ENCODE measurements at places on chromosomes 4 and X.
A peak's percentile ranks its signal among the peaks of the same experiment; 100 is the strongest.

GRCh38 chr4:61204353-61205060, 4.4 kb downstream of the ADGRL3 start:
- DNase-seq, result no peak

DNA sequence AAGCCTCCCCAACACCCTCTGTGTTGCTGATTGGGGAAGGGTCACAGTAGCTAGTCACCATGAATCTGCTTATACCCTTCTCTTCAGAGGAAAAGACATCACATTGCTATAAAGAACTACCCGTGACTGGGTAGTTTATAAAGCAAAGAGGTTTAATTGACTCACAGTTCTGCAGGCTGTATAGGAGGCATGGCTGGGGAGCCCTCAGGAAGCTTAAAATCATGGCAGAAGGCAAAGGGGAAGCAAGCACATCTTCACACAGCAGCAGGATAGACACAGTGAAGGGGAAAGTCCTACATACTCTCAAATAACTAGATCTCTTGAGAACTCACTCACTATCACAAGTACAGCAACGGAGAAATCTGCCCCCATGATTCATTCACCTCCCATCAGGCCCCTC, 229.4 kb upstream of the FTHL17 start:
- DNase-seq, result no peak

DNA sequence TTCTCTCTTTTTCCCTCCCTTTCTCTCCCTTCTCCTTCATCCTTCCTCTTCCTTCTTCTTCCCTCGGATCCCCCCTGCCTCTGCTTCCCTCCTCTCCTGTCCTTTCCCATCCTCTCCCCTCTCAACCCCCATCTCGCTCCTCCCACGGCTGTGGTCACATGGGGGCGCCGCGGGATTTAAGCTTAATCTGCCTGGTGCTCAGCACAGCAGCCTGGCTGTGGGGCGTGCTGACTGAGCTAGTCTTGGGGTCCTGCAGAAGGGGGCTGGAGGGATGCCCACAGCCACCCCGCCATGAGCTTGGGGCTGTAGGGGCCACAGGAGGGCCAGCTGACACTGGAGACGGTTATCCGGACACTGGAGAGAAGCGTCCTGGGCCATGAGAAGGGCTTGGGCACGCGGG, 10.7 kb downstream of the SMIM10L2A start:
- no peak for DNase-seq

GRCh38 chr4:188992706-188993105, 853.5 kb downstream of the TRIML1 start:
- DNase-seq, result no peak

- DNase-seq, result no peak
Observed at GRCh38 chr4:151031831-151032605, 16.9 kb upstream of the LRBA start.

- no peak for DNase-seq
Observed at GRCh38 chr4:55661398-55662056, 25.4 kb upstream of the NMU start.

DNA sequence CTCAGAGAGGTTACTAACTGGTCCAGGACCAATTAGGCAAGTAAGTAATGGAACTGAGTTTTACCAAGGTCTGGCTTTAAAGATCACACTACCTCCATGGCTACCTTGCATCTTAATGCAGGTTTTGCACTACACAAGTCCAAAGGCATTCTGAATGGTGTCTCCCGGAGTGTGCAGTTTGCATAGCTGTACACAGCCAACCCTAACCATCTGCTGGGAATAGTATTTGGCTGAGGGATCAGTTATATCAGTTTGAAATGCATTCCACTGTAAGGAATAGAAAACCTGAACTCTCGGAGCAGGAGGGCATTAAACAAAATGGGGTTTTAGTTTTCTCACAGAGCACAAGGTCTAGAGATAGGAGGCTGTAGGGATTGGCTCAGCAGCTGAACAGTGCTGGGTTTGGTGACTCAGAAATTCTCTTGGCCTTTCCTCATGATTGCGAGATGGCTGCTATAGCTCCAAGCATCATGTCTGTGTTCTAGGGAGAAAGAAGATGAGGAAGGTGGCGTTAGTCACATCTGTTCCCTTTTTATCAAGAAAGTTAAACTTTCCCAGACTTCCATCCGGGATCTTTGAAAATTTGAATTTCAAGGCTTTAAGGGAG, 177.1 kb downstream of the NHS start:
- no peak for DNase-seq

DNA sequence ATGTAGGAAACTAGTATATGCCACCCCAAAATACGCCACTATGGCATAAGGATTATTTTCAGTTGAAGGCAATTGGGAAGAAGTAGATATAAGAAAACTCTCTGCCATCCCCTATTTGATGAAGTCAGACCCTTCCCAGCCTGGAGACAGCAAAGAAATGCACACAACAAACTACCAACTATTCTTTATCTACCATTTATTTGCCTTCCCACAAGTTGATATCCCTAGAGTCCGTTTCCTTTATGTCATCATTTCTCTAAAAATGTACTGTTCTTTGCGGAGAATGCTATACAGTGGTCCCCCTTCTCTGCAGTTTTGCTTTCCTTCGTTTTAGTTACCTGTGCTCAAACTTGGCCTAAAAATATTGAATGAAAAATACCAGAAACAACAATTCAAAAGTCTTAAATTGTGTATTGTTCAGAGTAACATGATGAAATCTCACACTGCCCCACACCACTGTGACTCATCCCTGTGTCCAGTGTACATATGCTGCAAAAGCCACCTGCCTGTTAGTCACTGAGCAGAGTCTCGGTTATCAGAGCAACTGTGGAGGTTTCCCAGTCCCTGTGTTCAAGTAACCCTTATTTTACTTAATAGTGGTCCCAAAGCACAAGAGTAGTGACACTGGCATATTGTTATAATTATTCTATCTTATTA, 152.3 kb downstream of the WDFY3 start:
- DNase-seq, result peak; percentile 51

GRCh38 chr4:20532116-20532790, 168.0 kb upstream of the PACRGL start:
- DNase-seq, result no peak

DNA sequence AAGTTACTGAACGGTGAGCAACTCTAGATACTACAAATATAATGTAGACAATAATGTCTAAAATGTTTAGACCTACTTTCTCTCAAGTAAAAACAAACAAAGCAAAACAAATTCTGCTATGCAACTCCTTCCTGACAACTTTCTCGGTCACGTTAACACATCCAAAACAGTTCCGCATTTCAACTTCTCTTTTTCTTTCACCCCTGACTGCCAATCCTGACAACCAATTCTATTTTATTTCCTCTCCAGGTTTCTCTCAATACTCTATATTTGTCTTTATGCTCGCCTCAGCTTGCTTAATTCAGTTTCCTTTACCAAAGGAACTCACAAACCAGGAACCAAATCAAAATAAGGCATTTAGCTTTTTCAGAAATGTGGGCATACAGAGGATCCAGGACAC, 513.0 kb downstream of the FSTL5 start:
- no peak for DNase-seq

GRCh38 chr4:183505611-183506388, 942 bp downstream of the ING2 start:
- peak; percentile 28 for DNase-seq

GRCh38 chrX:134173541-134174272, 63.3 kb upstream of the CCDC160 start:
- DNase-seq, result no peak

- no peak for DNase-seq
Observed at GRCh38 chrX:116009861-116010710, 160.5 kb upstream of the AGTR2 start.

GRCh38 chr4:40056716-40057585, at the start of gene N4BP2:
TSS of gene N4BP2 (plus strand) at chr4:40056850. CDS start at chr4:40097341, 40,491 bp downstream.
- DNase-seq, result no peak

GRCh38 chr4:159077702-159078495, 25.0 kb upstream of the RAPGEF2 start:
- DNase-seq, result no peak

DNA sequence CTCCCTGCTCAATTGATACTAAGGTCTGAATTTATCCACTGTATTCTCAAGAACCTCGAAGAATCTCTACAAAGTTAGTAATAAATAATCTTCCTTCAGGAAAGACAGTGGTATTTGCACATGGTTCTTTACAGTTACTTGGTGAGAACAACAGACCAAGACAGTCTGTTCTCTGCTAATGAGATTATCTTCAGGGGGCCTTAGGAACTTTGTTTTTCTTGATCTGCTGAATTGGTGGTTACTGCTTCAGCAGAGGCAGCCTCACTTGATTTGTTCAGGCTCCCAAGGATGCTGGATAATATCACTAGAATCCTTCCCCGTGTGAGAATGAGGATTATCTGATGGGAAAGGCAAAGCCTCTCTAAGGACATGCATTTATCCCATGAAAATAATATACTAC, 64.8 kb downstream of the CBR4 start:
- no peak for DNase-seq

GRCh38 chrX:84611843-84612636, 109.8 kb upstream of the HDX start:
- DNase-seq, result no peak

DNA sequence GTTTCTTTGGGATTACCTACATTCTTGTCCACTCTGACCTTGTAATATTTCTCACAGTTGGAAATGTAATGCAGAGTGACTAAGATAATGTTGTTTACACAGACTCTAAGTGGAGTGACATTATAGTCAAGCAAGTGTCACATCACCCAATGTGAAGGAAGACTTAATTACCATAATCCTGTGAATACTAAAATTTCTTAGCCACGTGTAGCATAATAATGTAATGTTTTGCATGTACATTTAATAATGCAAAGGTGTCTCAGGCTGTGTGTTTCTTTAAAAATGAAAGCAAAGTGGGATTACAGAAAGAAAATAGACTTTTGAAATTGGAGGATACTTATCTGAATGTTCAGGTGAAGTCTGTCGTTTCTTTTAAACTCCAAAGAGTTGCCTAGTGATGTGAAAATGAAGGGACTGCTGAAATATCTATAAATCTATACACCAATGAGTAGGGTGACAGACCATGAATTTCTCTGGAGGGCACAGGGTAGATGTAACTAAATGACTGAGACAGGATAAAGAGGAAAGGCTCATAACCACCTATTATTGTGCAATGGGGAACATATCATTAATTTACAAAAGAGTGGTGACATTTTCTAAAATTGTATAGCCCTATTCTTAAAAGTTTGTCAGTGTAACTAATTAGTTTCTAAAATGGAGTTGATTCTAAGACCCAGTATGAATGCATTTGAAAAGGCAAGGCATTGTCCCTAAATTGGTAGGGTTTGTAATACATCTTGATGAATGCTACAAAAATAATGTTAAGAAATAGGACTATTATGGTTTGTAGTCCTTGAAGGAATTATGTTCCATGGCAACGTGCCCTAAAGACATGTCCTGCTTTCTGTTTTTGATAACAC, 235.7 kb downstream of the DACH2 start:
- DNase-seq, result no peak

DNA sequence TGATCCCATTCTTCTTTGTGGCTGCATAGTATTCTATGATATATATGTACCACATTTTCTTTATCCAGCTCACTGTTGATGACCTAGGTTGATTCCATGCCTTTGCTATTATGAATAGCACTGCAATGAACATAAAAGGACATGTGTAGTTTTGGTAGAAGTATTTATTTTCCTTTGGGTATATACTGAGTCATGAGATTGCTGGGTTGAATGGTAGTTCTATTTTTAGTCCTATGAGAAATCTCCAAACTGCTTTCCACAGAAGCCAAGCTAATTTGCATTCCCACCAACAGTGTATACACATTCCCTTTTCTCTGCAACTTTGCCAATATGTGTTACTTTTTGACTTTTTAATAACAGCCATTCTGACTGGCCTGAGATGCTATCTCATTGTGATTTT, 278.3 kb downstream of the PCDH18 start:
- DNase-seq, result peak; percentile 60

DNA sequence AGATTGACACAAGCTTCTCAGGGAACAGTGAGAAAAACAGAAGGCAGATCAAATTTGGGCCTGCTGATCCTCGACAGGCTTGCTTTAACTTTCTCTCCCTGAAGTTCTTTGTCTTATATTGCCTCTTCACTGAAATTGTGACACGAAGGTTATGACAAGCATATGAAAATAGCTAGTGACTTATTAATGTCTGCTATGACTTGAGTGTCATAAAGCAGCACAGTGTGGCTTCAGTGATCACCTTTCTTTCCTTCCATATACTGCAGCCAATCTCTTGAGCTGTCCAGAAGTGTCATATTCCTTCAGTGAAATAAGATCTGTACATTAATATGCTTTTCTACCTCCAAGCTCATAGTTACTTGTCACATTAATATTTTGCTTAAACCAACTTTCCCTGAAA, 870.2 kb downstream of the C4orf33 start:
- no peak for DNase-seq

- no peak for DNase-seq
Observed at GRCh38 chr4:150321113-150321512, 242.9 kb downstream of the DCLK2 start.

GRCh38 chr4:99405433-99406115, 29.6 kb downstream of the ADH7 start:
- no peak for DNase-seq

DNA sequence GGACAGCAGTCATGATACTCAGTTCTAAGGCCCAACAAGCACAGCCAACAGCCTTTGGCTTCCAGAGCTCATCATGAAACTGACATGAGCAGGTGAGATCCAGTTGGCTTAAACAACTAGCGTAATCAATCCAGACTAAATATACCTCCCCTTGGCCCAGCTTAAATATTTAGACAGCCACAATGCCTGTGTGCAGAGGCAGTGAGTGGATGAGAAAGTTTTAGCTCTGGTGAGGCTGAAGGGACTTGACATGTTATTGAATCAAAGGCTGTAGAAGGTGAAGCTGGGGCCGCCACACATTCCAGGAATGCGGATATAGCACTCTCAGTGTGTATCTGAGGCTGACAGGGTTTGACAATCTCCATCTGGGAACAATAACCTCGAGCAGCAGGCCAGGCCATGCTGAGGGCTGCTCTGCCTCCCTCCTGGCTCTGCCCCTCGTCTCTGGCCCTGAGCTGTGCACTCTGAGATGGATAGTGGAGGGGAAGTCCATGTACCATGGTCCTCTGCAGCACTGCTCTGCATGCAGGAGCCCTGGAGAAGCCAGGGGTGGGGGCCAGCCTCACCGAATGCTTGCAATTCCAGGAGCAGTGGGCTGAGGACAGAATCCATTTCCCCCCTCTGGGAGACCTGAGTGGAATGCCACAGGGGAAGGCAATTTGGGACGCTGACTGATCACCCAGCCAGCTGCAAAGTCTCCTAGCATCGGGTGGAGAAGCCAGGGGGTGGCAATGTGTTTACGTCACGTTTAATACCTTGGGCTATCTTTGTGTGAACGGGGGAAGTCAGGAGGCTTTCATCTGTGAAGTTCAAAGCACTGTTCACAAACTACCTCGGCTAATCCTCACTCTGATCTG, 37.3 kb upstream of the RASL11B start:
- DNase-seq, result no peak

- no peak for DNase-seq
Observed at GRCh38 chr4:153589703-153590595, 94.1 kb upstream of the TLR2 start.

- DNase-seq, result no peak
Observed at GRCh38 chr4:165709516-165709915, 163.5 kb upstream of the TLL1 start.

DNA sequence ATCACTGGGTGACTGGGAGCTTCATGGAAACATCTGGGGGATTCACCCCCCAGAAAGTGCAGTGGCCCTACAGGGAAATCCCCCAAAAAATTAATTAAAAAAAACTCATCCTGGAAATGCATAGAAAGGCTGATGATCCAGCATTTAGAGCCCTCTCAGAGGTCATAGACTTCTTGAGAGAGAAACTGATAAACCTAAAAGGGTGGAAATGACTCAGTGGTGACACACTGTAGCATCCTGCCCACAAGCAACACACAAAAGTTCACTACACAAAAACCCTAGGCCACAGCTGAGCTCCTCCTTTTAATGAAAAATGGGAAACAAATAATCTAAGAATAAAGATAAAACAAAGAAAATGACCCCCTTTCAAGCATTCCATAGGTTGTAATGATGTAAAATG, 911.5 kb downstream of the GLUD2 start:
- DNase-seq, result no peak
